ENCODE measurements at places on chromosomes 4 and X.

- no peak for DNase-seq
Observed at GRCh38 chr4:74205046-74205445, 47.1 kb downstream of the MTHFD2L start.

DNA sequence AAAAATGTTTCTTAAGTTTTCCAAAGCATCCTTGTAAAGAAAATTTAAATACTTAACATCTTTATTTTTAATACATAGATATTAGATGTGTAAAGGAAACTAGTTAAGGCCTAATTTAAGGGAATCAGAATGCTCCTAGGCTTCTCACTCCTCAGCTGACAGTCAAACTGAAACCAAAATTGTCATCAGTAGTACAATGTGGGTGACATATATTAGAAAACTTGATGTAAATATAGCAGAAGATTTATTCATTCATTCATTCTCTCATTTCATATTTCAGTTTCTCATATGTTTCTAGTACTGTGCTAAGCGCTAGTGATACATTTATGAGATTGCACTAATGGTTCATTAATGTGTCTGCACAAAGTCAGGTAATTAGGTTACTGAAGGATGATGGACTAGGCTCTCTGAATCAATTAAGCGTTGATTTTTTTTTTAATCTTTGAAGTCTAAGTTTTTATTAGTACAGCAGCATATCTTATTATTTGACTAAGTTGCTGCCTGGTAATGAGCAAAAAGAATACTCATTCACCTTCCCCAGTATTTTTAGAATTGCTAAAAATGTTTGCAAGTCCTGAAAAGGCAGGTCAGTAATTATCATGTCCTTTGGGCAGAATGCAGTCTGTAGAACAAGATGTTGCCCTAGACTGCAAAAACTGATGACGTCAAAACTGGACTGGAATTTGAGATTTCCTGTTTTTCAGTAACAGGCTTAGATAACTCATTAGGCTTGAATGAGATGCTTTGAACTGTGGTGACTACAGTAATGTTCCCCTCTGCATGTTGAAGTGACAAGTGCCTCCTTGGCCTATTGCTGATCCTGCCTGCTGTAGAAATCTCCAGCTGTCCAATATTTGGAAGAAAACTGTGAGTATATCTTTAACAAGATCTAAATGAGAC, 128.7 kb downstream of the ARHGAP24 start:
- DNase-seq: no peak

GRCh38 chrX:23699636-23700194, 32.4 kb downstream of the PRDX4 start:
- DNase-seq: peak; percentile 13

GRCh38 chr4:133152330-133152821, 3.3 kb downstream of the PCDH10 start:
- DNase-seq: no peak

GRCh38 chr4:138291431-138291830, 49.3 kb upstream of the SLC7A11 start:
- no peak for DNase-seq

- no peak for DNase-seq
Observed at GRCh38 chrX:23908219-23909004, 606 bp downstream of the CXorf58 start.
